ENCODE measurements at places on chromosomes 1 and 21. TPM values are rescaled to one million over a fixed set of nuclear protein-coding genes. Genes with fewer than 3 reads are reported as not detected.
A peak's percentile ranks its signal among the peaks of the same experiment; 100 is the strongest.

GRCh38 chr1:167695147-167695546, 26.6 kb upstream of the MPZL1 start:
- DNase-seq, result no peak

DNA sequence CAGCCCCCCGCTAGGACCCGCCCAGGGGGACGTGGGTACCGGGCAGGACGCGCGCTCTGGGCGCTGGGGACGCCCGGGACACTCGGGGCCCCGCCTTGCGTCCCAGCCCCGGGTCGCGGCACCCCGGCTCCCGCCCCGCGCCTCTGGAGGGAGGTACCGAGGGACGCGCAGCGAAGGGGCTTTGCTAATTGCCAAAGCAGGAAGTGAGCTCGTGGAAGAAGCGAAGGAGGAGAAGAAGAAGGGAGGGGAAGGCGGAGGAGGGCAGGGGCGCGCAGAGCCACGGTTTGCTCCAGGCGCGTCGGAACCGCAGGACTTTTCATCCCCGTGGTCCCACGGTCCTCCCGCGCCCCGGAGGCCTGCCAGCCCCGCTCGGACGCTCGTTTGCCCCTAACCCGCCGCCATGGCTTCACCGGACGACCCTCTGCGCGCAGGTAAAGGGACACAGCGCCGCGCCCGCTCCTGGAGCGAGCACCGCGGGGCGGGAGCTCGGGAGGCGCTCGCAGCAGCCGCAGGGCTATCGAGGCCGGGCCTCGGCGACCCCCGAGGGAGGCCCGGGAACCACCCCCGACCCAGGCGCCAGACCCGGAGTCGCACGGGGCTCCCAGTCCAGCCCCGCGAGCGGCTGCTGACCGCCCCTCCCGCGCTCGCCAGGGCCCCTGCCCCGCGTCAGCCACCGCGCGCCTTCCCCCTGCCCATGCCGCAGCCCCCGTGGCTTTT, 1.3 kb downstream of the EDARADD start:
- DNase-seq, result no peak

DNA sequence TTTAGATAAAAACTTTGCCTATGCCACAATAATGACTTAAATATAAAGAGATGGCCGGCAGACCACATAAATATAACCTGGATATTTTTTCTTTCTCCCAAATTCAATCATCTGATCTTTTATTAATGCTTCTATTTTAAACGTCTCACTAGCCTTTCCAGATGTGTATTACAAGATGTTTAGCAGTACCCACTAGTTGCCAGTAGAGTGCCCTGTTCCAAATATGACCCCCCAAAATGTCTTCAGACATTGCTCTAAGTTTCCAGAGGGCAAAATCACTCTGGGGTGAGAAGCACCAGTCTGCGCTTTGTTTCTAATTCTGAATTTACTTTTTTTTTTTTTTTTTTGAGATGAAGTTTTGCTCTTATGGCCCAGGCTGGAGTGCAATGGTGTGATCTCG, 268.1 kb downstream of the GRIK1 start:
- DNase-seq, result no peak

DNA sequence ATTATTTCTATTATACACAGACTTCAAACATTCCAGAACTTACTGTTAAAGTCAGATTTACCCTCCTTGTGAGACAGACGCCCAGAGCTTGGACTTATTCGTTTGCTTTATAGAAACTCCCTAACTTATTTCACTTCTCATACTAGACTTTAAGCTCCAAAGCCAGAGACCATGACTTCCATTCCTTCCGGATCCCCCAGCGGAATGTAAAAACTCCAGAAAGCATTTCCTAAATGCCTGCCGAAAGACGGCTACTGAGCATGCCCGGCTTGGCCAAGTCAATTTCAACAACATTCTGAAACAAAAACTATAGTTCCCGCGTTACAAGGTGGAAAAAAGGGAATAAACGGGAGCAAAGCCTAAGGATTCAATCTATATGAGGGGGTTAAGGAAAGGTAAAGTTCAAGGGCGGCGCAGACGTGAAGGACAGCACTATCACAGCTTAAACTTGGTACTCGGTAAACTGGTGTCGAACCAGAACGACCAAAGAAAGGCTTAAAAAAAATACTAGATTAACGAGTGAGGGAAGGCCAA, 1.1 kb downstream of the USP48 start:
- DNase-seq, result peak; percentile 22

GRCh38 chr21:14119038-14119437, 91.7 kb downstream of the LIPI start:
- DNase-seq, result no peak

- DNase-seq, result no peak
Measured at GRCh38 chr1:96557336-96557735, 164.2 kb upstream of the PTBP2 start.

The IFT25 gene
- 37.9 TPM for total RNA-seq

The GPR52 gene
- not detected for total RNA-seq

The CA6 gene
- not detected for total RNA-seq

The KDF1 gene
- total RNA-seq, result 10.0 TPM

The ZFP69 gene
- total RNA-seq, result 2.6 TPM

The TNFRSF8 gene
- total RNA-seq, result 0.35 TPM

The FCGR2B gene
- total RNA-seq, result not detected

The MTHFR gene
- 4.1 TPM for total RNA-seq

Data from epithelial cell of proximal tubule (primary cell).